GDM1 (cell line): ENCODE measurements at places on chromosomes 5 and 9.

GRCh38 chr9:108439947-108440346 lies 415.8 kb downstream of the ACTL7B start:
- no peak for DNase-seq

GRCh38 chr9:98132806-98133631 lies 14.0 kb upstream of the TRIM14 start:
- DNase-seq: no peak

GRCh38 chr9:74096420-74096819 lies 400.7 kb upstream of the RORB start:
- no peak for DNase-seq

DNA sequence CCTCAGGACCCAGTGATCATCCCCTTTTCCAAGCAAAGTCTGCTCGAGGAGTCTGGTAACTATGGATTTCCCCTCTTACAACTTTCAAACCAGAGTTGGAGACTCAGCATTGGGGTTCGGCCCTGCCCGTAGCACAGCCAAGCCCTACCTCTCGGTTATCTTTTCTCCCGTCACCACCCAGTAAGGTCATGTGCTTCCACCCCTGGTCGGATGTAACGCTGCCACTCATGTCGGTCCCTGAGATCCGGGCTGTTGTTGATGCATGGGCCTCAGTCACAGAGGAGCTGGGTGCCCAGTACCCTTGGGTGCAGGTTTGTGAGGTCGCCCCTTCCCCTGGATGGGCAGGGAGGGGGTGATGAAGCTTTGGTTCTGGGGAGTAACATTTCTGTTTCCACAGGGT lies 1.2 kb downstream of the GALT start:
- no peak for DNase-seq

DNA sequence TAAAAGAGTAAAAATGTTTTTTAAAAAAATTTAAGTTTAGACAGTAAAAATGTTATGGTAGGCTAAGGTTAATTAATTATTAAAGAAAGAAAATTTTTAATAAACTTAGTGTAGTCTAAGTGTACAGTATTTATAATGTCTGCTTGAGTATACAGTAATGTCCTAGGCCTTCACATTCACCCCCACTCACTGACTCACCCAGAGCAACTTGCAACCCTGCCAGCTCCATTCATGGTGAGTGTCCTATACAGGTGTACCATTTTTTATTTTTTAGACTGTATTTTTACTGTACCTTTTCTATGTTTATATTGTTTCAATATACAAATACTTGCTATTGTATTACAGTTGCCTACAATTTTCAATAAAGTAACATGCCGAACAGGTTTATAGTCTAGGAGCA lies 234.1 kb downstream of the AUH start:
- DNase-seq: no peak

- DNase-seq: no peak
Measured at GRCh38 chr5:20476016-20476415, 488.0 kb upstream of the CDH18 start.

GRCh38 chr5:85556464-85556863 lies 1061.3 kb upstream of the COX7C start:
- no peak for DNase-seq
